ENCODE measurements at places on chromosomes 1 and 21.

DNA sequence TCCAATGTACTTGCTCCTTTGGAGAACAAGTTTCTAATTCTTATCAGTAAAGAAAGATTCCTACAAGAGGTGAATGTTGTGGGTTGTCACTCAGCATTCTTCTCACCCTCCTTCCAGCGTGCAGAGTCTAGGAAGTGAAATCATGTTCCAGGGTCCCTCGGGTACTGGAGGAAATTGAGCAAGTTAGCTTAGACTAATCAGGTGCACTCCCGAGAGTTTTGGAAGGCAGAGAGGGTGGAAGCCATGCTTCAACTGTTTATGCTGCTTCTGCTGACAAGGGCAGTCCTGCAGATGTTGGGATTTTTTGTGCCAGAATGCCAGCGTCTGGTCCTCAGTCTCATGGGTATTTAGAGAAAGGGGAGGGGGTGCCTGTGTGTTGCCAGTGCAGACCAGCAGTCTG, 5.3 kb upstream of the C1orf115 start:
- no peak for DNase-seq

DNA sequence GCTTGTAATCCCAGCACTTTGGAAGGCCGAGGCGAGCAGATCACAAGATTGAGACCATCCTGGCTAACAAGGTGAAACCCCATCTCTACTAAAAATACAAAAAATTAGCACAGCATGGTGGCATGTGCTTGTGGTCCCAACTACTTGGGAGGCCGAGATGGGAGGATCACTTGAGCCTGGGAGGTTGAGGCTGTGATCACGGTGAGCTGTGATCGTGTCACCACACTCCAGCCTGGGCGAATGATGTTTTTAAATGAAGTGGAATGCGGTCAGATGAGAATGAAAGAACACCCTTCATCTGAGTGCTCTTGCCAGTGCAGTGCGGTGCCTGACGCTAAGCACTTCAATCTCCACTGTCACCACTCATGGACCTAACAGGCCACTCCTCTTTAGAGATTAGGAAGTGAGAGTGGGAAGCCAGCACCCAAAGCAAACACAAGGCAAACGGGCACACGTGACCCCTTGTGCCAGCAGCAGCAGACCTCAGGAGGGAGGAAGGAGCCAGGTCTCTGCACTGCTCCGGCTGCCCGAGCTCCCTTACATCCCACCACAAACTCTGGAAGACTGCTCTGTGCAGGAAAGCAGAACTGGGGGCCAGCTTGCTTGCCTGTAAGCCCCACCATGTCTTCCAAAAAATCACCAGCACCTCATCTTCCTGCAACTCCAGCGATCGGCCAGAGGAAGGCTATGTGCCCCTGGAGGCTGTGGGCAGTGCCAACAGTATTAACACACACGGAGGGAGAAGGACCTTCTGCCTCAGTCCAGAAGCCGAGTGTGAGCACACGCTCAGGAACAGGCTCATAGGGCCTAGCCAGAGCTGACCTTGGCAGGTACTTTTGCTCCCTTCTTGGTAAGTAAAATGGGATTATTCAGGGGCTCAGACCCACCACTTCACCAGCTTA, 9.7 kb downstream of the CTNNBIP1 start:
- peak; percentile 47 for DNase-seq

DNA sequence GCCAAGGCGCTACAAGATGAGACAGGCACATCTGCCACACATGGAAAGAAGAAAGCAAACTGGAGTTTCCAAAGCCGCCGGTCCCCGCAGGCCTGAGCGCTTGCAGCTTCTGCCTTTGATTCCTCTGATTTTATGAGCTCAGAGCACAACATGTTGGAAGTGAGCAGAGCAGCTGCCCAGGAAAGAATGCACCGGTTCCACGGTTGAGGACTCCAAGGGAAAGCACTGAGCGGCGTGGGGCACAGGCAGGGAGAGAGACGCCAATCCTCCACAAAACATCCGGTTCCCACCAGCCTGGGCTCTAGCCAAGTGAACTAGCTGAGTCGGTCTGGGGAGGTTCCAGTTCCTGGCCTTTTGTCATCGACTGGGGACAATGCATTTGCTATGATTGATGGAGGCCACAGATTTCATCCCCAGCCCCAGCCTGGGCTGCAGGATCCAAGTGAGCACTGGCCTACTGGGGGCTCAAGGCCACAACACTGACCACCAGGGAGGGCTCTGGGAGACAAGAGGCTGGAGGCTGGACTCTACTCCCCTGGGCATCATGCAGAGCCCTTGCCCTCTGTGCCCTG, 253.1 kb upstream of the IRF2BP2 start:
- DNase-seq: peak; percentile 12

GRCh38 chr1:237012788-237013383, 8.6 kb upstream of the MT1HL1 start:
- DNase-seq: no peak

- DNase-seq: no peak
These were observed 32.1 kb downstream of the RGL1 start for GRCh38 chr1:183837062-183837461.

DNA sequence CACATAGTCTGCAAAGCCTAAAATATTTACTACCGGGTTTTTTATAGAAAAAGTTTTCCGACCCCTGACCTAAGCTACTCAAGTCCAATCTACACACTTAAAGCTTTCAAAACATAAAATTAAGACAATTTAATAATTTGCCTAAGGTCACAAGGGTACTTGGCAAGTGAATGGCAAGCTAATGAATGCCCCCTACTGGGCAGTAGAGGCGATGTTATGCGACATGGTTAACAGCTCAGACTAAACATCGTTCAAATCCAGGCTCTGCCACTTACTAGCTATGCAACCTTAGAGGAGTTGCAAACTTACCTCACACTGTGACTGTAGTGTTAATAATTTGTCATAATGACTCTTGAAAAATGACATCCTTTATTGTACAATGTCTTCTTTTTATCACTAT, 317.2 kb upstream of the NFIA start:
- no peak for DNase-seq
